CD4-positive, alpha-beta T cell treated with Interleukin-4 for 4 hours (primary cell): ENCODE measurements at places on chromosomes 16 and 17.

- no peak for DNase-seq
Observed at GRCh38 chr17:76738468-76738850, 540 bp downstream of the MFSD11 start.

DNA sequence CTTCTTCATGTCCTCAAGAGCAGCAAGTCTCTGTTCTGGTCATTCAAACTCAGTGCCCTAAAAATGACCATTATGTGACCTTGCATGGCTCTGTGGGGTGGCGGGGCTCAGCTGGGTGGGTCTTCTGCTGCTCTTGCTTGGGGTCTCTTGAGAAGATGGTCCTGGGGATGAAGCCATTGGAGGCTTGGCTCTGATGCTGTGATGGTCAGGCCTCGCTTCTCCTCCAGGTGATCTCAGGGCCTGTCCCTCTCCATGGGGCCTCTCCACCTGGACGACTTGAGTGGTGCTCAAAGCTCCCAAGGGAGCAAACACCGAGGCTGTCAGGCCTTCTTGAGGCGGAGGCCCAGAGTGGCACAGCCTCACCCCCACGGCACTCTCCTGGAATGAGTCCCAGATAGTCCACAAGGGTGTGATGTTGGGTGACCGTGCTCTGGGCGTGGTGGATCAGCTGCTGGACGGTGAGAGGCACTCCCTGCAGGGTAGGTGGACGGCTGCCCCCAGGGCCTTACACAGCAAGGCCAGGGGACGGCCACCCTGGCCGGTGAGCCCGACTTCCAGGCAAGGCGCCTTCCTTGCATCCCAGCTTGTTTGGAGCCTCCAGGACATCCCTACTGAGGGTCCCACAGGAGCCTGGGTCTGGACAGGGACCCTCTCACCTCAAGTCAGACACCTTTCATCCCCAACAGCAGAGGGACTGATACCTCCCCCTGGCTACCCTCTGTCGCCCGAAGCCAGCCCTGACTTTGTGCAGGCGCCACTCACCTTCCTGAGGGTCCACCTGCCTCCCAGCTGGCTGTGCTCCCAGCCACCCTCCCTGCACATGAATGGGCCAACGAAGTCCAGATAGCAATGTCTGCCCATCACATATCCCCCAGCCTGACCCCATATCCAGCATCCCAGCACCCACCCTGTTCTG is 48.7 kb downstream of the USP22 start:
- no peak for DNase-seq

DNA sequence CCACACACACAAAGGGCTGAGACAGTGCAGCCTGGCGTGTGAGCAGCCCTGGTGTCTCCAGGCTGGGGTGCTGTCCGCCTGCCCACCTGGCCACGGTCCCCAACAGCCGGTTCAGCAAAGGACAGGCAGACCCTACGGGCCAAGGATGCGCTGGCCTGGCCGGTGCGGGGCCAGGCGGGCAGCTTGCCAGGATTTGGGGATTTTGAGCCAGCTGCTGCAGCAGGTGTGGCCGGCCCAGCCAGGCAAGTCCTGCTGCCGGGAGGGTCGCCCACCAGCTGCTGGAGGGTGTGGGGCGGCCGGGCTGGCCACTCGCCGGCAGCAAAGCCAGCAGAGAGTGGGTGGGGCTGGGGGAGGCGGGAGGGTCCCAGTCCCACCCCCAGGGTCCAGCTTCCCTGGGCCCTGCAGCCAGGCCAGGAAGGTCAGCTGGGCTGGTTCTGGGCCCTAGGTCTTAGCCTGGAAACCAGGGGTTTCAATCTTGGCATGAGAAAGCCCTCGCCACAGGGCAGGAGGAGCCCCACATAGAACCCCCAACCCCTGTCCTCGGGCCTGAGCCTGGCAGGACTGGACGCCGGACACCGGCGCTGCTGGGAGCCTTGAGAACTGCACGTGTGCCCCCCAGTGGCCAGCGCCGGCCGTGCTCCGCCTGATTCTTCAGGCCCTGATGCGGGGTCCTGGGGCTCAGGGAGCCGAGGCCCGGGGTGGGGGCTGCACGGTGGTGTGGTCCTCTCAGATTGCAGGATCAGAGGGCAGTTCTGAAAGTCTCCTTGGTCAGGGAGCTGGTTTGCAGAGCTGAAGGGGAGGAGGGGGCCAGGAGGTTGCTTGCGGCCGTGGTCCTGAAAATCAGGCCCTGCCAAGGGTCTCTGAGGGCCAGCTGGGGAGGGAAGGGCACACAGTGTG is 17.6 kb upstream of the SSTR5 start:
- no peak for DNase-seq

DNA sequence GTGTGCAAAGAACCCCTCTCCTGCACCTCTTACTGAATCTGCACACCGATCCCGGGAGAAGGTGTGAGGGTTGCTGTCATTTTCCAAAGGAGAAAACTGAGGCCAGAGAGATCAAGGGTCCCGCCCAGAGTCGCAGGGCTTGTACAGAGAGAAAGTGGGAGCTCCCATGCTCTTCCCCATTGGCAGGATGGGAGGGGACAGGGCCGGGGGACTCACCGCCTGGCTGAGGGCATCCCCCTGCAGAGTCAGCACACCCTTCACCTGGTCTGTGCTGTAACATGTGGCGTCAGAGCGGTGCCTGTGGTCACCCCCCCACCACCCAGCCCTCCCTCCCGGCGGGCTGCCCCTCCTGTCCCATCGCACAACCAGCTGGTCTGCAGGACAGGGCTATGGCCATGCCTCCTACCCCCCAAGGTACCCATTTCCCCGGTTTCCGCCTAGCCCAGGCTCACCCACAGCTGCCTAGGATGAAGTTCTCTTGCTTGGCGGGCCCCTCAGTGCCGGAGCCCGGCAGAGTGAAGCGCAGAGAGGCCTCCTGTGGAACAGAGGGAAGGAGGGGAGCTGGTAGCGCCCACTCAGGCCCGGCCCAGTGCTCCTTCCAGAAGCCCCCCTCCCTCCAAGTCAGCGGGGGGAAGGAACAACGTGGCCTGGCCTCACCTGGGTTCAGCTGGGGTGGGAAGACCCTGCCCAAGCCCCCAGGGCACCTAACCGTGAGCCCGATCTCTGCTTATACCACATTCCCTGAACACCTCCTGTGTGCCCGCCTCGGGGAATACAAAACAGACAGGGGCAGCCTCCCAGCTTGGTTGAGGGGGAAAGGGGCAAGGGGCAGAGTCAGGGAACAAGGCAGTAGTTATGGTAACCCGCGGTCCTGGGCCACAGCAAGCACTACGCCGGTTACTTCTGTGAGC is 1.1 kb downstream of the ROGDI start:
- no peak for DNase-seq

GRCh38 chr16:71637398-71637797 is 11.4 kb downstream of the MARVELD3 start:
- DNase-seq, result no peak

DNA sequence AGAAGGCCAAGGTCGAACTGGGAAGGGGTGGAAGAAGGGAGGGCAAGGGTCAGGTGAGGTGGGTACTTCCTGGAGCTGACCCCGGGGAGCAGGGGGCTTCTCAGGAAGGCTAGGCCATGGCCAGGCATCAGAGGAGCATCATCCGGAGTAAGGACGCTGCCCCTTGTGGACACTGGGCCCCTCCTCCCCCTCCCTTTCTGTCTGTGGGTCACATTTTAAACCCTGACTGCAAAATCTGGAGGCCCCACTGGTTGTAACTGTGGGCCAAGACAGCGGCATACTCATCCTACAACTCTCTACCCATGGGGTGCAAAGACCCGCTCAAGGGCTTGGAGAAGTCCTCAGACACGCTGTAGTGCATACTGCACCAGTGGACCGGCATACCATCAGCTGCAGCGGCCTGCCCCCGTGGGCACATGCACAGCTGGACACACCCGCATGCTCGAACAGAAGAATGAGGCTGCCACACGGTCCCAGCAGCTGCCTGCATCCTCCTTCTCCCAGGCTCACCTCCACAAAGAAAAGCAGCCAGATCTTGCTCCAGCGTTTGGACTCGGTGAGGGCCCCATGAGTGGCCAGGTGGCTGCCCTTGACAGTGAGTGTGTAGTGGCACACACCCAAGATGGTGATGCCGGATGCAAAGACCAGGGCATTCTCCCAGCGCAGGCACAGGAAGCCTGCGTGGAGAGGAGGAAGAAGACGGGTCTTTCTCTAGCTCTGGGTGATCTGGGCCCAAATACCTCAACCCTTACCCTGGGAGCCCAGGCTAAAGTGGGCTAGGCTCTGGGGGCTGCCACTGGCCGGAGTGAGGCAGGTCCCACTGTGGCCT is 1.2 kb downstream of the FADS6 start:
- no peak for DNase-seq

GRCh38 chr17:72974605-72975232 is 117.8 kb downstream of the SLC39A11 start:
- DNase-seq, result no peak

GRCh38 chr17:40522961-40523310 is 21.5 kb upstream of the TNS4 start:
- DNase-seq, result no peak

GRCh38 chr17:66468241-66469087 is 166.1 kb downstream of the PRKCA start:
- peak; percentile 8 for DNase-seq

- peak; percentile 67 for DNase-seq
Observed at GRCh38 chr17:49880291-49881053, 32.6 kb upstream of the TAC4 start.

GRCh38 chr16:66525396-66526180 is 24.3 kb downstream of the TK2 start:
- no peak for DNase-seq

DNA sequence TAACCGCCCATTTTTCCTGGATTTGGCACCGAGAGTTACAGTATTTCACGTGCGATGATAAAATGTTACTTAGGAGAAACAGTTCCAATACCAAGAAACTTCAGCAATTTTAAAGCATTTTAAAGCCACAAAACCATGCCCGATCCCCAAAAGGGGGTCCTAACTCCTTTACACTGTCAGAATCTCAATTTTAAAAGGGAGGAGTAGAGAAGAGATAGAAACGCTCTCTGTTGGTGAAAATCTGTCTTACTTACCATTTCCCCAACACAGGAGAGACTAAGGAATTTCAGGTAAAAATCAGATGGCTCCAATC is 526 bp upstream of the RNASEK start:
- no peak for DNase-seq

DNA sequence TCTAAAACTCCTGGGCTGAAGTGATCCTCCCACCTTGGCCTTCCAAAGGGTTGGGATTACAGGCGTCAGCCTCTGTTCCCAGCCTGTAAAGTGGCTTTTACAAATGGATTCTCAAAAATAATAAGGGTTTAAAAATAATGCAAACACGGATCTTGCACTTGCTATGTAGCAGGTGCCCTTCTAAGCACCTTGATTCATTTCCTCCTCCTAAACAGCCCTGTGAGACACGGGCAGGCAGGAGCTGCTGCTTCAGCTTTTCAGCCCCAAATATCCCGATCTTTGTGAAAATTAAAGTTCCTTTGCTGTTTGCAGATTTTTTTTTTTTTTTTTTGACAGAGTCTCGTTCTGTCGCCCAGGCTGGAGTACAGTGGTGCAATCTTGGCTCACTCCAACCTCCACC is 31.7 kb downstream of the NAGPA start:
- DNase-seq, result no peak

DNA sequence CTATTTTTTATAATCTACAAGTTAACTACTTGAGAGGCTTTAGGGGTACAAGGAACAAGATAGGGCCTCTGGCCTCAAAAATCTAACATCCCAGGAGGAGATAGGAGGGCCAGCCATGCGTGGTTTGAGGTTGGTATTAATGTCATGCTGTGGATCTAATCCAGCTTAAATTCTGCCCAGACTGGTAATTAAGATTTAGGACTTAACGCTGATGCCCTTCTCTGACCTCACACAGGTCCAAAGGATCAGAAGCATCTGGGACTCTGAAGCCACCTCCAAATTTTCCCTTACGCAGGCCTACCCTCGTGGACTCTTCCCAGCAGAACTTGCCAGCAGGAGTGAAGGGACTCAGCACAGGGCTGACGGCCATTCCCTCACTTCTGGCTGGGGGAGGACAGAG is 15.1 kb downstream of the SLC6A4 start:
- no peak for DNase-seq

DNA sequence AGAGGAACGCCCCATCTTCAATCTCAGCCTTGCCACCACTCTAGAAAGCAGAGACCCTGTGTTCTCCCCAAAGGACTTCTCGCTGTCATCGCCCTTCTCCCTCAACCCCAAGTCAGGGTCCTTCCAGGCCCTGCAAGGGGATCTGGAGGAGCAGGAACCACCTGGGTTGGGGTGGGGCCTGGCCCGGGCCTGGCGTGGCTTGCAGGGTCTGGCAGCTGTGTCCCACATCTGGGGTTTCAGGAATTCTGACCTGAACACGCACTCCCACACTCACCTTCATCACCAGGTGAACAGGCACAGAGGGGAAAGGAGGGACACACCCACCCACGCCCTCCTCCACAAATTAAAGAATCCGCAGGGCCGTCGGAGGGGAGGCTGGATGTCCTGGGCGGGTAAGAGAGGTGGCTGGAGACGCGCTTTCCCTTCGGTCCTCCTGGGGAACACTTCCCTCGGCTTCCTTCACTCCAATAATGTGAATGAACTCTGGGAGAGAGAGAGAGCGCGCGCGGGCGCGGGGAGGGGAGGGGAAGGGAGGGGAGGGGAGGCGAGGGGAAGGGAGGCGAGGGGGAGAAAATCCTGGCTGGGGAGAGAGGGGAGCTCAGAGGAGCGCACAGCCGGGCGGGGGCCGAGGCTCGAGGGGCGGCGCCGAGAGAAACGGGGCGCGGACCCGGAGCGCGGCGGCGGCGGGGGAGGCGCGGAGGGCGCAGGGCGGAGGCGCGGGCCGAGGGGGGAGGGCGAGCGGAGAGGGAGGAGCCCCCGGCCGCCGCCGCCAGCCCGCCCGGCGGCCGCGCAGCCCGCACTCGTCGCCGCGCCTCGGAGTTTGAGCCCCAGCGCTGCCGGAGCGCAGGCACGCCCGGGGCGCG is at the start of gene CACNG4:
Gene CACNG4 (plus strand): TSS at position 799 of the 863 bp plus-strand sequence. CDS start 205 bp downstream, outside the sequence.
- no peak for DNase-seq

DNA sequence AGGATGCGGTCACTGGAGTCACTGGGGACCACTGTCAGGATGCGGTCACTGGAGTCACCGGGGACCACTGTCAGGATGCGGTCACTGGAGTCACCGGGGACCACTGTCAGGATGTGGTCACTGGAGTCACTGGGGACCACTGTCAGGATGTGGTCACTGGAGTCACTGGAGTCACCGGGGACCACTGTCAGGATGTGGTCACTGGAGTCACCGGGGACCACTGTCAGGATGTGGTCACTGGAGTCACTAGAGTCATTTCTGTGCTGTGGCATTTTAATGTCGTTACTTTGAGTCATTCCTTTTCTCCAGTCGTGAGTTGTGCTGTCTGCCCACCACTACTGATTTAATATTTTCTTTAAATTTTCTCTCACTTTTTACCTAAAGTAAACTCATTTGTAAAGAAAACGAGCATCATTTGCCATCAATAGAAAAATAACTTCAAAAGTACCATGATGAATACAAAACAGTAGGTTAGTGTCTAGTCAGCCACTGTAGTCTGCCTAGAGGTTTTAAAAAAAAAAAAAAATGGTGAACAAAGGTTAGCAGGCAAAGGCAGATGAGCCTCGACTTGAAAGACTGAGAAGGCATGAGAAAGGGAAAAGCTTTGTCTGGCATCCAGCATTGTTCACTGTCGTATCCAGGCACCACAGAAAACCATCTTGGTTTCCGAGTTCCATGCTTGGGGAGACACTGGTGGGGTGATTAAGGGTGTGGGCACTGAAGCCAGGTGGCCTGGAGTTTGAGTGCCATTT is 346.6 kb downstream of the SNX29 start:
- DNase-seq, result peak; percentile 25

- DNase-seq, result no peak
Observed at GRCh38 chr17:40818343-40818732, 4.1 kb downstream of the KRT10 start.
